MV-4-11 (cell line): ENCODE measurements at places on chromosomes 1 and 21.

DNA sequence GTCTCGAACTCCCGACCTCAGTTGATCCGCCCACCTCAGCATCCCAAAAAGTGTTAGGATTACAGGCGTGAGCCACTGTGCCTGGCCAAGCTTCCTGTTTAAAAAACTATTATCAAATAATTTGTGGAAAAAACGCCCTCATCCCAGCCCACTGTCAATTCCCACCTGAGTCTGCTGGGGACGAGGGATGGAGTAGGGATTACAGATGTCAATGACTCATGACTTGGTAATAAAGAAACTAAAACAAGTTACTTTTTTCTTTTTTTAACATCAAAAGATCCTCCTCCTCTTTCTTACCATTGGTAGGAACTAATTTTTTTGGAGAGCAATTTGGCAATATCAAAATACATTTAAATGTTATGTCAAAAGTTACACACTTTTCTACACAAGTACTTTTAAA is 9.7 kb downstream of the CNN3 start:
- no peak for DNase-seq

- no peak for DNase-seq
These were observed 81.4 kb upstream of the CNIH3 start for GRCh38 chr1:224534731-224535130.

- no peak for DNase-seq
These were observed 4.3 kb downstream of the GPR153 start for GRCh38 chr1:6256645-6257044.

- DNase-seq, result no peak
These were observed 755 bp downstream of the RPAP2 start for GRCh38 chr1:92299477-92300150.

DNA sequence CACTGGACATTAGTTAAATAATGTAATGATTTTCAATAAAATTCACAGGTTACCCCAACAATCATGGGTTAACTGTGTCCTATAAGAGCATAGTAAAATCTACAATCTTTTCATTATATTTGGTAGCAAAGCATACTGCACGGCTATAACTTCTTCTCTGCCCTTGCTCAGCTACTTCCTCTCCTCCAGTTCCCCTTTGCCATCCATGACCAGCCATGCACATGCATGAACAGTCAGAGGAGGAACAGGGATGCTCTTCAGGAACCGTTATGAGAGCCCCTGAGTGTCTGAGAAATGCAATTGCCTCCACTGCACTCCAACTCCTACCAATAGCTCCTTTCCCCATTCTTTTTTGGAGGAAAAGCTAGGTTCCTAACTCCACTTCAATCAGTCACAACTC is 646.7 kb downstream of the LTN1 start:
- DNase-seq, result peak; percentile 63
